ENCODE measurements at places on chromosomes 16 and 17.

- no peak for DNase-seq
Observed at GRCh38 chr16:21937336-21937829, 15.8 kb upstream of the UQCRC2 start.

- DNase-seq, result no peak
Observed at GRCh38 chr17:56448371-56448770, 145.1 kb upstream of the NOG start.

DNA sequence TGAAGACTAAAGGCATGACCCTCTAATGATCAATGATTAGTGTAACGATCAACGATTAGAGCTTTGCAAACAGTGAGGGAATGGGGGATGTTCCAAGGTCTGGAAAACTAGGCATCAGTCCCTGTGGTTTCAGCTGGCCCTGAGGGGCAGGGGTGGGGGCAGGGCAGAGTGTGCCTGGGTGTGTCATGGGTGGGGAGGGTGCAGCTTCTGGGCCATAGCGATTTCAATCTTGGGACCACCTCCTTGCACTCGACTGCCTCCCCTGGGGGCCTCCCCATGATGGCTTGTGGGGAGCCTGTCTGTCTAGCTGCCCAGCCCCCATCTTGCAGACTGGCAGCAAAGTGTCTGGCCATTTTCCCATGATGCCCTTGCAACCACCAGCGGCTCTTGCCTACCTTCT is 8.4 kb downstream of the TAC4 start:
- no peak for DNase-seq

DNA sequence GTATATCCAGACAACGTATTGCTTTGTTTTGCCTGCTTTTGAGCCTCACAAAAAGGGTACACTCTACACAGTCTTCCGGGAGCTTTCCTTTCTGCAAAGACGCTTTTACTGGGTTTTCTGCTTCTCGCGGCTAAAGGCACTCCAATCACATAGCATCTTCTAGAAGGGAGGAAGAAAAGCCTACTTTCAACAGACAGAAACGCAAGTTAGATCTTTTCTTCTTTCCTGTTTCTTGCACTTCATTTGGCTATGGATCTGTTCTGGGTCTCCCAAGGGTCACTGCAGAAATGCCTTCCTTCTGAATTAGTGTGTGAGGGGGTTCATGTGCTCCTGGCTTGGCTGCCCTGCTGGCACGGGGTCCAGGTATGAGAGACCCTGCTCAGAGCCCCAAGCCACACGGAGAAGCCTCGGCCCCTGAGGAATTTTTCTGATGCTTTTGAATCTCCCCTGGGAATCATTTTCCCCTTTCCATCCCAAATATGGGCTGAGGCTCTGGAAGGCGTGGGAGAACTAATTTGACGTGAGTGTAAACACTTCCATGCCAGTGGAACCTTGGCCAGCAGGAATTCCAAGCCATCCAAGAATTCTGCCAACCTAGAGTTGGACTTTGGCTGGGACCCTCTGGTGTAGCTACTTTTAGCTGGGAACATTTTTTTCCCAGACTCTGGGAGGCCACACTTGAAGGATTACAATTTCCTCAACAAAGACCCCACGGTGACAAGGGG is 49.6 kb upstream of the NKD1 start:
- DNase-seq, result no peak

DNA sequence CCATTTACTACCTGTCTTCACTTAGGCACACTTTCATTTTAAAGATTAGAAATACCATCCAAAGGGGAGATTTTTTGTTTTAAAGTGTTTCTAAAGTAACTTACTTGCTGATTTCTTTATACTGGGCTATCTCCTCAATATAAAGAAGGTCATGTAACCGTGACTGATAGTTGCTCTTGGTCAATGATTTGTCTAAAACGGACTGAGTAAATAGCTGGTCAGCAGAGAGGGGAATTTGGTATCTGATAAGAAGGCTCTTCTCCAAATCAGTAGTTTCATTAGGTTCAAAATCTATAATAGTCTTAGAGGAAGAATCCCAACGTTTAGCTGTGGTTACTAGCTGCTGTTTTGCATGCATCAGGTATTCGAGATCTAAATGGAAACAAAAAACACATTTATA is 66.4 kb downstream of the HELZ start:
- DNase-seq, result no peak

- DNase-seq, result no peak
Observed at GRCh38 chr16:5895976-5896375, 798.4 kb upstream of the EEF2KMT start.

DNA sequence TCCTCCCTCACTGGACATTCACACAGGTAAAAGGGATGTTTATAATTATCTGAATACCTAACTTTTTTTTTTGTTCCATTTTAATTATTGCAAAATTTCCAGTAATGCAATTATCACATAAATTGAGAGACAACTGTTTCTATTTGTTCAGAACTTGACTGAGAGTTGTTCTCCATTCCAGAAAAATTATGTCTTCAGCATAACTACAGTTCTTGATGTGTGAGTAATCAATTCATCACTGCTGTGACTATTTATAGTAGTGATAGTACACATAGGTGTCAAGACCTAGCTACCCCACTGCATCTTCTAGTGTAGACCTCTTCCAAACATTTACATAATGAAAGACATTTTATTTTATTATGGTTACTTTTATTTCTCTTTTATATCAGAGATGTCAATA is 5.8 kb upstream of the TNRC6A start:
- DNase-seq, result no peak

DNA sequence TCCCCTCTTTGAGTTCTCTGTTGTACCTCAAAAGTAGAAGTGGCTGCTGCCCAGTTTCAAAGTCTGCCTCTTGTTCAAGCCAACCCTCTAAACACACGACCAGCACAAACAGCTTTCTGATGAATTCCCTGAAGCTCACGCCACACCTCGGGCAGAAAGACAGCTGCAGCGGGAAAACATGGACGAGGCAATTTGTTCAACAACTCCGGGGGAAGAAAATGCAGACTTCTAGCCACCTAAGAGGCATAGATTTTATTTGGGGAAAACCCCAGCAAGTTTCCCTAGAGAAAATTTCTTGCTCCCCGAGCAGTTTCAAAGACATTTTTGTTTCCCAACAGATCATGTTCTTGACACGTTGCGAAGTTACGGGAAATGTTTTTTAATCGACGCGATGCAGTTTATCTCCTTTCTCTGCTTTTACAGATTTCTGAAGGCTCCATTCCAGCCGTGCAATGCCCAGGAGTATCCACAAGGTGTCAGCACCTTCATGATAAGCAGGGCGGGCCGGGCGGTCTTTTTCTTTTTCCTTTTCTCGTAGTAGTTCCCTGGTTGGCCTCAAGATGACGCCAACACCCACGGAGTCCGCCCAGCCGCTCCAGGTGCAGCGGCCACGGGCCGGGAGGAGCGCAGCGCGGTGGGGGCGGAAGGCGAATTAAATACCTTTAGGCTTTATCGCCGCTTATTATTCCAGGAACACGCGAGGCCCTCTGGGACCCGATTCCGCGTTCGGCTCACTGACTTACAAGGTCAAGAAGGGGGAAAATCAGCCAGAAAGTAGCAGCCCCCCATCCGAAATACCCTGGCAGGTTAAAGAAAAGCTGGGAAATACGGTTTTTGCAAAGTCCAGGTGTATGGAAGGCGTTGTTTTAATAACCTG is 2.9 kb upstream of the FOXC2 start:
- DNase-seq, result peak; percentile 57

DNA sequence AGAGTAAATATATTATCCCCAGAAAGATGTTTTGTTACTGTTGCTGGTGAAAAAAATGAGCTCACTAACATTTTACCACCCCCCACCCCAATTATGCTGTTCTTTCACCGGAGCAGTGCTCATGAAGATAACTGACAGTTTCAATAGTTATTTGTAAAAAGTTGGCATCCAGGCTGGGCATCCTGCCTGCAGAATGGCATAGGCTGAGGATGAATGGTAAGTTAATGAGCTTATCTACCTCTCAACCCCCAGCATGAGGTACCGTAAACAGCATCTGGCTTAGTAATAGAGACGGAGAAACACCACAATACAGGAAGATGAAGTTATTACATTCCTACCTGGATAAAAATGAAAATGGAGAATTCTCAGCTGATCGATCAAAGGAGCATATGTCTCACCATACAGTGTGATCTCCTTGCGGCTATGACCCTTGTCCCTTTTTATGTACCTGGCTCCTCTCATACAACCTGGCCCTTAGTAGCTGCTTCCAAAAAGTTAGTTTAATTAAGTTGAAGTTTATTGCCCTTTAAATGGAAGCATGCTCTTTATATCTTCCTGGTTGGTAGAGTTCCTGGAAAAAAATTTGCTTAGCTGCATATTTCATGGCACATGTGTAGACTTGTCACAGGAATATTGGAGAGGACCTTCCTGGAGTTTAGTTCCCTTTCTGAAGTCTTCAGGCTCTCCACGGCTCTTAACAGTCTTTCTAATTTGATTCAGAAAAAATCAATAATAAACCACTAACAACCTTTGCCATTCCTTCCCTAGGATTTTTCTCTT is 61.2 kb upstream of the MPHOSPH6 start:
- no peak for DNase-seq

- peak; percentile 54 for DNase-seq
Observed at GRCh38 chr17:21061971-21062526, 19.2 kb upstream of the USP22 start.

- no peak for DNase-seq
Observed at GRCh38 chr16:55651841-55652824, 3.7 kb upstream of the SLC6A2 start.

DNA sequence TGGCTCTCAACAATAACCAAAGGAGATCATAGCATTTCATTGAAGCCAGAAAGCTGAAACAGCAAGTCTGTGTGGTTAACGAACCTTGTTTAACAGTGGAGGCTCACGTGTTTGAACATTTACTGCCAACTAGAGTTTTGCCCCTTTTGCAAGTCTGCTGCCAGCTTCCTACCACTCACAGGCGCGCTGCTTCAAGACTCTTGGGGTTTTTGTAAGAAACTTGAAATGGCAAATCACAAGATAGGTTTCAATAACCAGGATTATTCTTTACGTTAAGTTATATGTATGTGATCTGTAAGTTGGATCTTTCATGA is 1.2 kb downstream of the SNTB2 start:
- DNase-seq, result no peak

DNA sequence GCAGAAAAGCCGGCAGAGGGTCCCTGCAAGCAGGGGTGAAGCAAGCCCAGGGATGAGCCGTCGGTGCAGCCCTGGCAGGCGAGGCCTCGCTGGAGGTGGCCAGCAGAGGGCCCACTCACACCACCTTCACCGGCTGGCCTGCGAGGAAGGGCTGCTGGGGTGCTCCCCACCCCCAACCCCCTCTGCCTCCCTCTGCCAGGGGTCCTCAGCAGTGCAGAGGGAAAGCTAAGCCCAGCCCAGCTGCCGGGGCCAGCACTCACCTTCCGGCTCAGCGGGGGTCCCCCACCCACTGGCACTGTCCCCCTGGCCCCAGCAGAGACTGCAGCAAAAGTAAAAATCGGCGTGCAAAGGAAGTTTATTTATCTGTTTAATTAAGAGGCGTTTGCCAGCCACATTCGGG is 113.4 kb downstream of the ENGASE start:
- DNase-seq, result no peak

- DNase-seq, result no peak
Observed at GRCh38 chr16:17437127-17437720, 33.5 kb downstream of the XYLT1 start.

GRCh38 chr16:84504420-84505248 is at the start of gene MEAK7:
Gene MEAK7 (minus strand): TSS chr16:84504659. CDS start chr16:84498086, 6,573 bp downstream.
- DNase-seq, result peak; percentile 94

- DNase-seq, result no peak
Observed at GRCh38 chr16:4391631-4392381, 20.2 kb downstream of the VASN start.

DNA sequence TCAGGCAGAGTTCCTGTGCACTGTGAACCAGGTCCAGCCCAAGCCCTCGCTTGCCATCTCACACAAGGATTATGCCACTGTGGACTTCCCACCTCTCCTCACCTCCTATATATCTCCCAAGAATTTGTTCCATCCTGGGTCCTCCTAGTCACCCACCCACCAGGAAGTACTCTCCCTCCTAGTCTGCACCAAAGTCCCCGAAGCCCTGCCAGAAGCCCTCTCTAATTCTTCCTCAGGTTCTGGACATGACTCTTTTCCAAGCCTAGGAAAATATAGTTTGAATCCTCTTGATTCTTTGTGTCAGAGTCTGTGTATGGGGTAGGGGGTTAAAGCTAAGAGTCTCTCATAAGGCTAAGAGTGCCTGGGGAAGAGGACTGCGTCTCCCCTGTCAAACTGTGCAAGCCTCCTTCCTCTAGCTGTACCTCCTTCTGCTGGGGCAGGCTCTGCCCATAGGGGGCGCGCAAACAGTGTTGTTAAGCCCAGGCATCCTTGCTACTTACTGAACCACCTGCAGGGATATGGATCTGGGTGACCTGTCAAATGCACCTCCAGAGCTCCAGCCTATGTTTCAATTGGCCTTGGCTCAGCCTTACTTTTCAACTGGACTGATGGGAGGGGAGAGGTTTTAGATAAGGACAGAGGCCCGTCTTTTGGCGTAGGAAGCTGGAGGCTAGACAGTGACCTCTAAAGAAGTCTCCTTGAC is 16.6 kb upstream of the DLX4 start:
- peak; percentile 19 for DNase-seq

DNA sequence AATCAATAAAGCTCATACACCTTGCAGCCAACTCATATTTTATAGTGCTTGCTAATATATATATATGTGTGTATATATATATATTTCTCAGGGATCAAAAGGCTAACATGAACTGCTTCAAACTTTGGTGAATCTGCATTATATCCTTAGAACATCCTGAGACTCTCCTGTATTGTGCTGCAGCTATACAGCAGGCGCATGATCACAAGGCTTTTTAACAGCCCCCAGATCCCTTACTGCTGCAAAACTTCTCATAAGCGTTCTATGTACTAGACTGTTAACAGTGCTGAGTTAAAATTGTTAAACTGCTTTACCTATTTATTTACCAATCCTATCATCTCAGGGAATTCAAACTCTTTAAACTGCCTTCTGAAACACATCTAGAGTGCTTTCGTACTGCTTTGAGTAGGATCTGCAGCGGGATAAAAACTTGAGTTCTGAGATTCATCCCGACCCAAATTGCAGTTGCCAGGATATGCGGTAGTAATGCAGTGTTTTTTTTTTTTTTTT is 1.3 kb downstream of the GPATCH8 start:
- DNase-seq, result no peak

GRCh38 chr17:76027159-76027839 is at the start of gene EVPL:
Gene EVPL (minus strand): TSS chr17:76027306. CDS start chr17:76027198, 108 bp downstream.
- no peak for DNase-seq

DNA sequence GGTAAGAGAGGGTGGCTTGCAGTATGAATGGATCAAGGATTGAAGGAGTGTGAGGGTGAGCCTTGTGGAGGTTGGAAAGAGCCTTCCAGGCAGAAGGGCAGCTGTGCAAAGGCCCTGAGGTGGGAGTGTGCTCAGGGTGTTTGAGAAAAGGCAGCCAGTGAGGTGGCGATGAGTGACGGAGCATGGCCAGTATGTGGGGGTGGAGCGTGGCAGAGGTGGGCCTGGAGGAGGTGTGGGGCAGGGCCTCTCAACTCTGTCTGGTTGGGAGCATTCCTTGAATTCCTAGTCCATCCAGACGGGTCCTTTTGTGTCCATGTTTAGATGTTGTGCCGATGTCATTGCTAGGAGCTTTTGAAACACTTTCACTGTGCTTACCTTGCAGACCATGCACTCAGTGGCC is 51.3 kb downstream of the EPN2 start:
- no peak for DNase-seq

- DNase-seq, result no peak
Observed at GRCh38 chr16:85245307-85246172, 133.3 kb upstream of the CIBAR2 start.
